ENCODE measurements at places on chromosomes 1 and 21. TPM values are rescaled to one million over a fixed set of nuclear protein-coding genes. Genes with fewer than 3 reads are reported as not detected.

Gene RSBN1
- total RNA-seq: 16.6 TPM

Gene CHODL
- not detected for total RNA-seq

GRCh38 chr1:30599721-30600120 lies 123.7 kb downstream of the MATN1 start:
- DNase-seq: no peak

GRCh38 chr21:29640080-29640508 lies 299.7 kb downstream of the GRIK1 start:
- DNase-seq: no peak

DNA sequence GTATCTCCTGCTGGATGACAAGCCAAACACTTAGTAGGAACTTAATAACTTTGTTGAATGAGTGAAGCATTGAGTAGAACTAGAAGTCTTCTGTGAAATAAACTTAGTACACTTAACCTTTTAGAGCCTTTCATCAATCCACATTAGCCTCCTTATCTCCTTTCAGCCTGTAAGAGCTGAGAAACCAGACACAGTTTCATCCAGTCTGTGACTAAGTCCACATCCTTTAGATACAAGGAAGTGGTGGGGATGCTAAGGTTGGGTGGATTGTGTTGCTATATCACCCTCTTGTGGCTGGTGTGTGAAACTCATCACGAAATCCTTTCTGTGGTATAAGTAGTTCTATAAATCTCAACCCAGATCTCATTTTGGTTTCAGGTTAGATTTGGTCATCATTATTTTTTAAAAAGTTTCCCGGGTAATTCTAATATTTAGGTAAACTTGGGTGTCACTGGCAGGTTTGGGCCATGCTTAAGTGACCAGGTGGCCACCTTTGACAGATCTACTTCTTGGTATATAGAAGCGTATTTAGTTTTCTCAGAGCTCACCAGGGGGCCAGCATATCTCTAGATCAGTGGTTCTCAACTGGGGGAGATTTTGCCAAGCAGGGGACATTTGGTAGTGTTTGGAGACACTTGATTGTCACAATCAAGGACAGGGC lies 27.8 kb upstream of the CD84 start:
- peak; percentile 68 for DNase-seq

GRCh38 chr21:41766883-41767605 lies at the start of gene RIPK4:
Gene RIPK4 (minus strand): TSS chr21:41767052. CDS start chr21:41767041, 11 bp downstream.
- DNase-seq: peak; percentile 73

Measured in HCT116 (cell line).